ENCODE measurements at places on chromosomes 11 and 22.

DNA sequence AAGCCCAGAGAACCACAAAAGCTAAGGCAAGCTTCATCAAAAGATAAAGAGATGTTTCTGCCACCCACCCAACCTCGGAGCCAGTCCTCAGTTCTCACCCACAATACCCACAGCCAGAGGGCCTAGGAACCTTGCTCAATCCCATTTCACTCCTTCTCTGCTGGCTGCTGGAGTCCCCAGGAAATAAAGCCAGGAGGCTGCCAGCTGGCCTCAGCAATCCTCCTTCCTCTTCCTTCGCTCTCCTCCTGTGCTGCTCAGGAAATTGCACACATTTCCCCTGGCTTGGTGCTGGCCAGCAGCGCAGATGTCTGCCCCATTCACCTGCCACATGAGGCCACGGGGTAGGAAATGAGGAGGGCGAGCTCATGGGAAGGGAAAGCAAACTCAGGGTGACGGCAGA lies 91.8 kb upstream of the LDLRAD3 start:
- DNase-seq, result no peak

DNA sequence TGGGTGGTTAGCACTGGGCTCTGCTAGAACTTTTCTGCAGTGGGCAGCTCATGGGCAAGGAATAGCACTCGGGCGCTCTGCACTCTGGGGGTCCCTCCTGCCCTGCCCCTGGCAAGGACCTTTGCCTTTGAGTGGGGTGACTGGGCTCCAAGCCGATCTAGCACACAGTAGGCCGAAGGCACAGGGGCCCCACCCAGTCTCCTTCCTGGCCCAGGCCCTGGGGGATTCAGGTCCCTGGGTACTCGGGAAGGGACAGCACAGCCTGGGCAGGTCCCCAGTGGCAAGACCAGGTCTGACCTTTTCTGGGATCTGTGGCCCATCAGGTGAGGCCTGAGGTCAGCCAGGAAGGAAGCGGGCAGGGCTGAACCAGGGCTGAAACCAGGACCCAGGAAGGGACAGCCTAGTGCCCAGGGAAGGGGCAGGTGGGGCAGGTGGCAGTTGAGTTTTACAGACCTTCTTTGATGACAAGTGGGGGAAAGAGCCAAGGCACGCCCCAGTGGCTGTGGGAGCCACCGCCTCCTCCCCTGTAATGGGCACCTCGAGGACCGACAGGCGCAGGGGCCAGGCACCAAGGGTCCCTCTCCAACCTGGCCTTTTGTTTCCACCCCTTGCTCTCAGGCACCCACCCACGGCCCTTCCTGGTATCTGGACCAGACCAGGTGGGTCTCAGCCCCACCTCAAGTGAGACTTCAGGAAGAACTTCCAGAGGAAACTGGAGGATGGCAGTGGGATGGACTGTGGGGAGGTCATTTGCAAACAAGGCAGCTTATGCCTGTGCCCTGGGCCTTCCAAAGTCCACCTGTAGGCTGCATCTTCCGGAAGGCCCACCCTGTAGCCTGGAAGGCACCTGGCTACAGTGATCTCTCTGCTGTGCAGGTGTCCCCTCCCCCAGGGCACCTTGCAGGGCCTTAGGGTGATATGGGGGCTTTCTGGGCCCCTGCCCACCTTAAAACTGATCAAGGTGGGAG lies 883 bp upstream of the AIFM3 start:
- DNase-seq, result no peak

- DNase-seq, result no peak
These were observed 56.8 kb downstream of the CD82 start for GRCh38 chr11:44622190-44622650.

- DNase-seq, result no peak
These were observed 5.8 kb downstream of the SSH3 start for GRCh38 chr11:67309166-67309565.

- DNase-seq, result peak; percentile 68
These were observed at the start of gene LRRC74B for GRCh38 chr22:21045585-21046294. LRRC74B (plus strand) TSS chr22:21045946; CDS start chr22:21045987, 41 bp downstream.

DNA sequence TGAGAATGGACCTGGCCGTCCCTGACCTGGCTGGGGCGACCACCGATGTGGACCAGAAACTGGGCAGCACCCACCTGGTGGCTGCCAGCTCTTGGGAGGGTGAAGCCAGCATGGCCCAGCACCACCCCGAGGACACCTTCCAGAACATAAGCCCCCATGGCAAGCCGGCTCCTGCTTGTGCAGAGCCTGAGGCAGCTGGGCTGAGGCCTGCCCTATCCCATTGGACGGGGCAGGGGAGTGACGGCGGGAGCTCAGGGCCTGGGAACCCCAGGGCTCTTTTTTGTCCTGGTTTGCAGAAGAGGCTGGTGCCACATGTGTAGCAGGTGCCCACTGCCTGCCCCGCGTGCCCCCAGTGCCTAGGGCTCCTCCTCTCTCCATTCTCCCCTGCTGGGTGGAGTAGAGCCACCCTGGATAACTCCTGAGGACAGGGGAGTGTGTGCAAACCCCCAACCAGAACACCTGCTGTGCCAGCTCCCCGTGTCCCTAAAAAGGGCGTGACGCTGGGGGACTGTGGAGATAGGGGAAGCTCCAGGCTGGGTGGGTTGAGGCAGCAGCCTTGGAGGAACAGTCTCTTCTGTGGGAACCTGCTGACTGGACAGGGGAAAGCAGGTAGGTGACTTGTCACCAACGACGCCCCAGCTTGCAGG lies 11.9 kb downstream of the DUSP8 start:
- DNase-seq, result no peak

GRCh38 chr11:67345920-67346819 lies 7.2 kb downstream of the POLD4 start:
- DNase-seq, result no peak

- DNase-seq, result no peak
These were observed 14.9 kb downstream of the TP53AIP1 start for GRCh38 chr11:128927683-128928336.

- DNase-seq, result no peak
These were observed 11.0 kb upstream of the TMEM121B start for GRCh38 chr22:17132112-17132511.

DNA sequence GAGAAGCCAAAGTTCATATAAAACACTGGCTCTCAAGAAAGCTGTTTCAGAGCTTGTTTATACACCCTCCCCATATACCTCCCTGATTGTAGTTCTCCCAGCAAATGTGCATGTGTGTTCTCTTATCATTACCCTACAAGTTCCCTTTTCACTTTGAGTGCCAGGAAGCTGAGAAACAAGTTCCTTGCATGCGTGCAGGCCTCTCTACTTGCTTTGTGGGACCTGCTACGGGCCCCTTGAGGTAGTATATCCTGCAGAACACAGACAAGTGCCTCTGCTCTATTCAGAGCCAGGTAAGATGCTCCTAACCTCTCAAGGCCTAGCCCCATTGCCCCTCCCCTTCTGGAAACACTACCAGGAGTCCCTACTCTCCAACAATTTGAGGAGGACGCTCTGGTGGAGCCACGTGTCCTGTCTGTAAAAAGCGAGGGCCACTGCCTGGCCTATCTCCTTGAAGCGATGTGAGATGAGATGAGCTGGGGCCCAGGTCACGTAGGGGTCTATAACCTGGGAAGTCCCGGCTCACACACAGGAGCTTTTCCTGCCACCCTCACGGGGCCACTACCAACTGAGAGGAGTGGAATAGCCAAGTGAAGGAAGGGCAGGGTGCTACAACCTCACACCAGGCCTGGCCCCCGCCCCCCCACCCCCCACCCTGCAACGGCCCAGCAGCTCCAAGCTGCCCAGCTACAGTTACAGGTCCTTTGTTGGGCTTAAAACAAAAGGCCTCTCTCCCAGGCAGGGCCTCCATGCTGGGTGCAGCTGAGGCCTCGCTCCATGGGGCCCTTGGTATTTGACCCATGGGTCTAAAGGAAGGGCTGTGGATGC lies 2.6 kb upstream of the ATP5MGL start:
- DNase-seq, result no peak

DNA sequence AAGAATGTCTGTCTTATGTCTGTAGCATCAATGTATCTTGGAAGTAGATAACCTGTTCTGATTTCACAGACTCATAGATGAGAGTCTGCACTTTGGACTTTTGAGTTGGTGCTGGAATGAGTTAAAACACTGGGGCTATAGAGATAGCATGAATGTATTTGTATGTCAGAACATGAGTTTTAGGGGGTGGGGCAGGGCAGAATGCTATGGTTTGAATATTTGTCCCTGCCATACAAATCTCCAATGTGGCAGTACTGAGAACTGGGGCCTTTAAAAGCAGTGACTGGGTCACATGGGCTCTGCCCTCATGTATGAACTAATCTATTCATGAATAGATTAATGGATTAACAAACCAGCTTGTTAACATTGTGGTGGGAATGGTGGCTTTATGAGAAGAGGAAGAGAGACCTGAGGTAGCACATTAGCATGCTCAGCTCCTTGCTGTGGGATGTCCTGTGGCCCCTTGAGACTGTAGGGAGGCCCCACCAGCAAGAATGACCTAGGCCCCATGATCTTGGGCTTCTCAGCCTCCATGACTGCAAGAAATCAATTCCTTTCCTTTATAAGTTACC lies 15.5 kb upstream of the OR52K1 start:
- no peak for DNase-seq
